Activated T-helper 1 cell treated with anti-CD3 and anti-CD28 coated beads, Interleukin-2, amount 50 U/mL, for 16 hours (primary cell): ENCODE measurements at places on chromosomes 7 and 10.
A peak's percentile ranks its signal among the peaks of the same experiment; 100 is the strongest.

- no peak for DNase-seq
These were observed 17.5 kb downstream of the STEAP1B start for GRCh38 chr7:22482503-22482902.

- no peak for DNase-seq
These were observed 2.3 kb downstream of the ERLIN1 start for GRCh38 chr10:100183481-100183880.

DNA sequence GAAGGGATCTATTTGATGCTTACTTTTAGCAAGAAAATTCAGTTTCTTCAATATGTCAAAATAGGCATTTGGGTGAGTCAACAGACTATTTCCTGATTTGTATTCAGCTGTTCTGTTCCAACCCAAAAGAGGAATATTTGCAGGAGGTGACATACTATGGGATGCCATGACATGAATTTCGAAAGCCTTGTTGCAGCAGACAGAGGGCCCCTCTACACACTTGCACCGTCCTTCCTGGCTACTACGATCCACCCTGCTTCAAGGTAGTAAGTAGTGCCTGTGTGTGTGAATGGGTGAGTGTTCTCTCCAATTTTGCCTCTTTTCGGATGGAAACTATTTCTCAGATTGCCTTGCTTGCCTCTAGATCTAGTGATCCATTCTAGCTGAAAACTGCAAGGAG, 413.0 kb upstream of the ADARB2 start:
- DNase-seq, result no peak

DNA sequence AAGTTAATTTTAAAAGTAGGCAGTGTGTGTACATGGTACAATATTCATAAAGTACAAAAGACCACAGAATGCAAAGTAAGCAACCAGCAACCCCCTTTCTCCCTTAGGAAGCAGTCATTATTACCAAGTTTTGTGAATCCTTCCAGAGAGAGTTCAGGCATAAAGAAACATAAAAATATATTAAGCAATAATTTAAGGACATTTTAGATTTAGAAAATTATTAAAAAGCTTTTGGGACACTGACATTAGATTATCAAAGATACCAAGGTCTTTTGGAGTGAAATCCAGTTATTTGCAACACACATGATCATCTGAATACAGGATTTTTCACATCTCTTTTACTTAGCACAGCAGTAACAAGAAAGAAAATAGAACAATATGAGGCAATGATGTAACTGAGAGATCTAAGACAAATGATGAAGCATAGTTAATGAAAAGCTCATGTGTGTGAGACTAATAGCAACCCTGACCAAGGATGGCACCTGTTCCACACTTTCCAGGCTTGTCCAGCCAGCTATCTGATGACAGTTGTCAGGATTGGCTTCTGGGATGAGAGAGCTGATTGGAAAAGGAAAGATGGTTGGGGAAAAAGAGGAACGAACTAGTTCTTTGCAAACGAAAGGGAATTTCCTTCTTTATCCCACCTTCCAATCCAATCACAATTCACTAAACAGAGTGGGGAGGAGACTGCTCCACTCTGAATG, 115.5 kb upstream of the LAMB4 start:
- DNase-seq, result no peak

GRCh38 chr10:85433248-85433647, 933.3 kb downstream of the GRID1 start:
- no peak for DNase-seq

DNA sequence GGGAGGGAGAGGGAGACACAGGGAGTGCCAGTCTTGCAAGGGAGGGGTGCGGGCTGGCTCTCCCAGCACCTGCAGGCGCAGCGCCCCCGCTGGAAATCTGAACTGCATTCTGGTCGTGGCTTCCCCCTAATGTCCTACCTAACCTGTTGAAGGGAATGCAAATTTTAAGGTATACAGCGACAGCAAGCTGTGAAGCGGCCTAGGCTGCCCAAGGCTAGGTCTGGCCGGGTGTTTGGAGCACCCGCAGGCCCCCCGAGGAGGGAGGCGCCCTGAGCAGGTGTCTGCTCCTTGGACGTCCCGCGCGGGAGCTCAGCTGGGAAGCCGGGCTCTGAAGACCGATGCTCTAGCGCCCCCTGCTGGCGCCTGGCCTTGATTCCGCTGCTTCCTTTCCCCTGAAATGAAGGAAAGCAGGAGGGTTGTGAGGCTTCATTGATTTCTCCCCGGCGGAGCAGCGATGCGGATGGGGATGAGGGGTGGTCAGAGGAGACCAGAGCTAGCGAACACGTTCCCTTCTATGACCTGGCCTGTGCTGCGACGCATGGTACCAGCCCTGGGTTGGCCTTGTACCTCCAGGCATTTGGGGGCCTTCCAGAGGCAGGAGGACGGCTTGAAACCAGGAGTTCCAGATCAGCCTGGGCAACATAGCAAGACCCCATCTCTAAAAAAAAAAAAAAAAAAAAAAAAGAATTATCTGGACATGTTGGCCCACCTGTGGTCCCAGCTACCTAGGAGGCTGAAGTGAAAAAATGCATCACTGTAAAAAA, 601.3 kb downstream of the GALNT17 start:
- peak; percentile 17 for DNase-seq

DNA sequence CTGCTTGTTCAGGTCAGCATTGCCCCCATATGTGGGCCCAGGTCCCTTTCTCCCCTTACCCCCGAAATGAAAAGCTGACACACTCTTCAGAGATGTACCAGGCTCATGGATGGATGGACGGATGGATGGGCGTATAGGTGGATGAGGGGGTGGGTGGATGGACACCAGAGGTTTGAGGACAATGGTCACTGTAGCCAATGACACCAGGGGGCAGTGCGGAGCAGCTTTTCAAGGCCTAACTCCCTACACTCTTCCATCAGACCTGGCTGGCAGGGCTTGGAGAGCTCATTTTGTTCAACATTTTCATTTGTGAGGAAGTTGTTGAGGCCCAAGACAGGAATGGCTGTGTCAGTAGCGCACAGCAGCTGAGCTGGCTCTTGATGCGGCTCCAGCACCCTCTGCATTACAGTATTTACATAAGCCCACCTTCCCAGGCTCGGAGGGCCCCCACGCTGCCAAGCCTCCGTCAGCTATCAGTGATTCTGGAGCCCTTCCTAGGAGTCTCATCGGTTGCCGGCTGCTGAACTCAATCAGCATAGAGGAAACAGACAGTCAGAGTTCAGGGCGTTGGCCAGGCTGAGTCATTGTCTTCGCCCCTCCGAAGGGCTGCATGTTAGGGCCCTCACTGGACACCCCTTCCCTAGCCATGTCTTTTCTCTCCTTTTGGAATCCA, 11.6 kb upstream of the FFAR4 start:
- peak; percentile 6 for DNase-seq

GRCh38 chr7:21580073-21580521, 37.3 kb downstream of the DNAH11 start:
- no peak for DNase-seq

- DNase-seq, result no peak
These were observed 106.1 kb downstream of the SND1 start for GRCh38 chr7:127758105-127758504.

DNA sequence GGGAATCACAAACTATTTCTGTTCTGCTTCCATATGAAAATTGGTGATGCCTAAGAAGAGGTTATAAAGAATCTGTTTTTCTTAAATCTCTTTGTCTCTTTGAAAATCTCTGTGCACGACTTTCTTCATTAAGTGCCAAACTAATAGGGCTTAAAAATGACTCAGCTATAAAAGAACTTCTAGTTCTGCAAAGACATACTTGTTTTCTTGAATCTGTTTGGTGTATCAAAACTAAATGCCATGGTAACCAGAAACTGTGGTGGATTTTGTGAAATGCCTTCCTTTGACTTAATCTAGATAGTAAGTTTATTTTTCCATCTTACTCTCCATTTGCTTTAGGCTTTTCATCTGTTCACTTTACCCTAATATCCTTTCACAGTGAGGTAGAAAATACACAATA, 417.8 kb downstream of the PARD3 start:
- DNase-seq, result no peak

DNA sequence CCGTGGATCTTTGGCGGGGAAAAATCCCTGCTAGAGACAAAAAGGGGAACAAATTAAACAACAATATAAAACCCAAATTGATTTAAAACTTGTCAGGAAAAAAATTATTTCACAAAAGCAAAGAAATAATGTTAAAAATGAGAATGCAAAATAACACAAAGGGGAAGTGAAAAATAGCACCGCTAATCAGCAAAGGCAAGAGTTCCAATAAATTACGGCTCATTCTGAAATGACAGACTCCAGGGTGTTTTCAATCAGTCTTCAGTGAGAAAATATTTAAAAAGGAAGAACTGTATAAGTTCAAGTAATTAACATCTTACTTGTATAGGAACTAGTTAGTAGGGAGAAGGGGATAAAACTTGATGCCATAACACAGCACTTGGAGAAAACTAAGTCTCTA, 336.8 kb downstream of the LRRTM3 start:
- DNase-seq, result no peak

GRCh38 chr10:35495521-35496119, 109.5 kb upstream of the GJD4 start:
- no peak for DNase-seq

GRCh38 chr7:141335164-141335563, 216.0 kb upstream of the AGK start:
- DNase-seq, result no peak

DNA sequence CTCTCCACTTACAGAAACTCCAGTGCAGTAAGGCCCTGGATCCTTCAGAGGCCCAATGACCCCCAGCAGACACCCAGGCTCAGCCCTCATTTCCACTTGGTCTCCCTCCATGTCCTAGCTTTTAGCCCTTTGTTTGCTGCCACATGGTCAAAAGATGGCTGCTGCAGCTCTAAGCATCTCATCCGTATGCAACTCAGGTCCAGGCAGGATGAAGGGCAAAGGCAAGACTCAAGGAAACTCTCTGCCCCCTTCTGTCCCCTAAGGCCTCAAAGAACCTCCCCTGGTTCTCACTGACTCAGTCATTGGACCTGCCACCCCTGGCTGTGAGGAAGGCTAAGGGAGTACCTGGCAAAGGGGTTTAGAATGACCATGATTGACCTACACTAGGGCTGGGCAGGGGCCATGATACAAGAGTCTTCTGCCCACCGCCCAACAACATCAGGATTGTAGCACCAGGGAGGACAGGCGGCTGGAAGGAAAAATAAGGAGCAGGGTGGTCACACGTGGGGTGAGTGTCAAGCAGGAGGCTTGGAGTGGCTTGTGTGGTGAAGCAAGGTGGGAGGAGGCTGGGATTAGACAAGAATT, 303.8 kb upstream of the ZMIZ1 start:
- no peak for DNase-seq

- DNase-seq, result no peak
These were observed 46.4 kb downstream of the PDGFA start for GRCh38 chr7:473211-473734.

DNA sequence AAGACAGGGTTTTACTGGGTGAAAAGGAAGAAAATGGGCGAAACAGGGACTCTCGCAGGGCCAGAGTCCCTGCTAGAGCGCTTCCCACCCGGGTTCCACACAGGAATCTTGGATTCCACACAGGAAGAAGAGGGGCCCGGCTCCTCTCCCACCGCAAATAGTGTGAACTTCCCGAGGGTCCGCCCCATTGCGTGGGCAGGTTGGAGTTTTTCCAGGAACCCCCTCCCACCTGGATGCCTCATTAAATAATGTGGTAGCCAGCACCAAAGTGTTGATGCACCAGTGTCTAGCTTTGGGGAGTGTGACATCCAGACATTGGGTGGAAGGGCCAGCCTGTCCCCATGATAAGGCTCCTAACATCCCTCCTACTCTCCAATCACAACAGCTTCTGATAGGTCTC, 330.3 kb upstream of the ZNF32 start:
- no peak for DNase-seq

- no peak for DNase-seq
These were observed 1.0 kb upstream of the CYP2W1 start for GRCh38 chr7:981793-982510.

GRCh38 chr7:47653550-47654411, 71.9 kb upstream of the TNS3 start:
- no peak for DNase-seq

DNA sequence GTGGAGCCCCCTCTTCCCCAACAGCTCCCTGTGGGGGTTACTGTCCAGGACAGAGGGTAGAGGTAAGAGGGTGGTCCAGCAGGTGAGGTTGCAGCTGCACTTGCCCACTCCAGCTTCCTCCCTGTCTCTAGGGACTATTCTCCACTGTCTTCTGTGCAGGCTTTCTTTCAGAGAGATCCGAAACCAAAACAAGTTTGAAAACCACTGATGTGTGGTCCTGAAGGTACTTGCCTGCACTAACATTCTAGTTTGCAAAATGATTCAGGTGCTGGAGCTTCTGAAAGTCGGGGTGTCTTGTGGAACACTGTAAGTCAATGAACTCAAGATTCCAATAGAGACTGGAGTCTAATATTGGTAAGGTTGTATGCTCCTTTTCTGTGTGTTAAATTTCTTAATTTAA, 63.1 kb downstream of the BLNK start:
- no peak for DNase-seq

GRCh38 chr10:11934262-11934661, 108.3 kb downstream of the UPF2 start:
- DNase-seq, result no peak

DNA sequence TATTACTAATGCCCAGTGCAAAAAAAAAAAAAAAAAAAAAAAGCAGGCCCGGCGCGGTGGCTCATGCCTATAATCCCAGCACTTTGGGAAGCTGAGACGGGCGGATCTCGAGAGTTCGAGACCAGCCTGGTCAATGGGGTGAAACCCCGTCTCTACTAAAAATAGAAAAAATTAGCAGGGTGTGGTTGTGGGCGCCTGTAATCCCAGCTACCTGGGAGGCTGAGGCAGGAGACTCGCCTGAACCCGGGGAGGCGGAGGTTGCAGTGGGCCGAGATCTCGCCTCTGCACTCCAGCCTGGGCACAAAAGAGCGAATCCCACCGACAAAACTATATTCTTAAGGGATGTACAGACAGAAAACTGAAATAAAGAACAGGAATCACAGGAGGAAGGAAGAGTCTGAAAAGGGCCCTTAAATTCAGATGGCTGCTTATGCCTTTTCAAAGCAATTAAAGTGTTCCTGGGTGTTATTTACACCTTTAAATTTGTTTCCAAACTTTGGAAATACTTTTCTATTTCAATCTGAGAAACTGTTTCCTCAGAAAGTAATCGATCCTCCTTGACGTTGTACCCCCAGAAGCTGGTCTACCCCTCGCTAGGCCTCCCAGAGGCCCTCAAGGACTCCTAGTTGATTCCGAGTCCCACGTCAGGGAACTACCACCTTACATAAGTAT, 2.0 kb upstream of the KMT2E start:
- no peak for DNase-seq

DNA sequence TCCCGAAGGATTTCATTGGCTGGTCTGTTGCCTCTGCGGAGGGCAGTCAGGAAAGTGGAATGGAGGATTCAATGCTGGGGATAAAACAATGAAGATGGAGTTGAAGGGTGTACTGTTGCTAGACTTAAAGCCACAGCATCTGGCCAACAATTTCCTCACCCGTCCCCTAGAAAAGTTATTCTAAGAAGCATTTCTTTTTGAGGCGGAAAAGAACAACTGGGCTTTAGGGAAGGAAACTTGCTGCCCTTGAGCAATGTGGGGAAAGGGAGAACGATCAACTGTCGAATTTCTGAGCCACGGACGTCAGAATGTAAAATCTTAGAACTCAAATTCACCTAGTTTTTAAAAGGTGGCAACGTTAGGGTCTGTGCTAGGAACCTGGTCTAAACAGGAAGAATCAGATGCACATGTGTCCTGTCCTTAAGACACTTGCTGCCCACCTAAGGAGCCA, 664 bp downstream of the FMC1 start:
- no peak for DNase-seq
